ENCODE measurements at places on chromosomes 16 and 17.

GRCh38 chr17:7579834-7580603 lies 581 bp downstream of the CD68 start:
- no peak for DNase-seq

DNA sequence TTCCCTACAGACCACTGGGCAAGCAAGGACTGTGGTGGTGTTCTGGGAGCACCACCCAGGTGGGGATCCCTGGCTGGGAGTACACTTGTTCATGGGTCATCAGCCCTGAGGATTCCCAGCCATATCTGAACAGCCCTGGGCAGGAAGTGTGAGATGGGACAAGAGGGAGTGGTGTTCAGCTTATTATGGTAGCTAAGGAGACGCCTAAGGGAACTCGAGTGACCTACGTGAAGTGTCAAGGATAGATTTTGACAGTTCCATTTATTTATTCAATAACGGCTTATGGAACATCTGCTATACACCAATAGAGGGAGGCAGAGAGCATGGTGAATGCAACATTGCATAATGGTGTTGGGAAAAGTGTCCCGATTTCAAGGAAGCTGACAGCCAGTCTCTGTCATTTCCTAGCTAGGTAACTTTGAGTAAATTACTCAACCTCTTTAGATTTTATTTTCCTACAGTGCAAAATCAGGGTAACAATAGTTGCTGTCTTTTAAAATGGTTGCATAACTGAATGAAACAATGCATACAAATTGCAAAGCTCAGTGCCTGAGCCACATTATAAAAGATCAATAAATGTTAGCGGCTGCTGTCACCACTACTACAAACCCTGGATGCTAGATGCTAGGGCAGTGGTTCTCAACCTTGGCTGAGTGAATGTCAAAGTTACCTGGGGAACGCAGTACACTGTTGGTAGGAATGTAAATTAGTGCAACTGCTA lies 534.1 kb downstream of the GRIN2A start:
- DNase-seq, result no peak

DNA sequence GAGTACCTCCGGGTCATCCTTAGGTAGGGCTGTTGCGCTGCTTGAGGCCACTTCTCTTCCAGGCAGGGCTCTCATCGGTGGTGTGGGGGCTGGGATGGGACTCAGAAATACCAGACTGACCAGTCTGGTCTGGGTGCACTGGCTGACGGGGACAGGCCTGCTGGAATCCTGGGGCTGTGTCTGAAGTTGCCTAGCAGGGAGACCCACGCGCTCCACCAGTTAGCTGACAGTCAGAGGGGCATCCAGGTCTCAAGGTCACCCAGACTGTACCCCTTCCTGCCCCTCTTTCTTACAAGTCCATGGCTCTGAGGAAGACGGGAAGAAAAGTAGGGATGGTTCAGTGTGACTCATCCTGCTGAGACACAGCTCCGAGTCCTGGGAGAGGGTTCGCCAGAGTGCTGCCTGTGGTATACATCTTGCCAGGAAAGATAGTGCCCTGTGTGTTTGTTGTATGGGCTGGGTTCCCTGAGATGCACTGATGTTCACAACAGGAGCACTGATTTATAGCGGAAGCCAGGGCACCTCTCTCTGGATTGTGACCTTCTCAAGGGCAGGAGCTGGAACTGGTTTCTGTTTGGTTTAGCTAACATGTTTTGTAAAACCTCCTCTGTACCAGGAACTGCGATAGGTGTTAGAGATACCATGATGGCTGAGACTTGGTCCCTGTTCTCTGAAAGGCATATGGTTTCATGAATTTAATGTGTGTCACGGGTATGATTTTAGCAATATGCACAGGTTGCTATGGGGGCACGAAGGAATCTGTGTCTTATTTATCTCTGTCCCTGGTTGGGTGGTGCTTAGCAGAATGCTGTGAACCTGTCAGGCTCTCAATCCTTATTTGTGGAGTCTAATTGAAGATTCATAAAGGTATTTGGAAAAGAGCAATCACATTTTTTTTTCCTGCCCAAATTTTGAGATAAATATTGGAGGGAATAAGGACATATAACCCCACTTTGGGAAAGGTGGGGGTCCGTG lies 97.5 kb downstream of the OR1D5 start:
- no peak for DNase-seq

GRCh38 chr17:66929591-66929990 lies 34.9 kb upstream of the CACNG4 start:
- no peak for DNase-seq

DNA sequence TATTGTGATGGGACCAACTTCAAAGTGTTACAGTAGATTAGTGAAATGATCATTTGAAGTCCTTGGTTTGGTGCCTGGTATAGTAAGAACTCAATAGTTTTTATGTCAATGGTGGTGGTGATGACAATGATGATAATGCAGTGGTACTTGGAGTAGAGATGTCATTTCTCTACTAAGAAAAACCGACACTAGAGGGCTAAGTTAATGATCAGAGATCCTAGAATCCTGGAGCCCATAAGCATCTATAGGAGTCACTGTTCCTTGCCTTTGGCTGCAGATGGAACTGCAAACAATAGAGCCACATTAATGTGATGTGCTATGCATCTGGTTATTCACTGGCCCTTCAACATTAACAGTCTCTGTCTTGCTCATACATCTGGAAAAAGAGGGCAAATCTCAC lies 103.8 kb downstream of the ANKFN1 start:
- no peak for DNase-seq

GRCh38 chr16:11060842-11061241 lies 116.5 kb downstream of the CLEC16A start:
- DNase-seq, result no peak

- DNase-seq, result no peak
These were observed 108.1 kb upstream of the CDC42EP4 start for GRCh38 chr17:73419881-73420280.

DNA sequence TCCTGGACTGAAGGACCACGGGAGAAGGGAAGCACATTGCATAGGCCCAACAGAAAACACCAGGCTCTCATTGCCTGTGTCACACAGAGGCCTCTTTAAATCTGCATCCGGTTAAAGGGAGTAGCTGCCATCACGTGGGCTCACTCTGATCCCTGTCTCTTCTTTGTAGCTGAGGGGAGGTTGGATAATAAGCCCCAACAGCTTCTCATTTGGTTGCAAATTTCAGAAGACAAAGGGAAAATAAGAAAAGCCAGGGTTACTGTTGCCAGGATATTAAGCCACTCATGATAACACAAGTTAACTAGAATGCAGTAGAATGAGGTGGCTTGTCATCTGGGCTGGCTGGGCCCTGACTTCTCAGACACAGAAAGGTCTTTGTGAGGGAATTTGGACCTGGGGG lies 325.1 kb upstream of the ERCC4 start:
- no peak for DNase-seq

DNA sequence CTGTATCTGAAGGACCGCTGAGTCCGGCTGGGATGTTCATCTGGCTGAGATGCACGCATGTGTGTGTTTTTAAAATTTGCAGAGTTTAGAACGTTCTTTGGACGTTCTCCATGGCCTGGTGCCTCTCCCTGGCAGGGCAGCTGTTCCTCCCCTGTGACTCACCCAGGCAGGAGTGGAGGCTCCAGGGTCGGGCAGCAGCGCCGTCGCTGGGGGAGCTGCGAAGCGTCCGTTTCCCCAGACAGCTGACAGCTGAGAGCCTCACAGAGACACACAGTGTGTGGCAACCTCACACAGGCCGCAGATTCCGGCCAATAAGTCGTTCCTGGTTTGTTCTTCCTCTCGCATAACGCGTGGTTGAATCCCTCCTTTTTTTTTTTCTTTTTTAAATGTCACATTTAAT lies 80.6 kb downstream of the OR1D5 start:
- DNase-seq, result no peak

- DNase-seq, result no peak
These were observed 11.0 kb downstream of the C17orf67 start for GRCh38 chr17:56822725-56823124.

DNA sequence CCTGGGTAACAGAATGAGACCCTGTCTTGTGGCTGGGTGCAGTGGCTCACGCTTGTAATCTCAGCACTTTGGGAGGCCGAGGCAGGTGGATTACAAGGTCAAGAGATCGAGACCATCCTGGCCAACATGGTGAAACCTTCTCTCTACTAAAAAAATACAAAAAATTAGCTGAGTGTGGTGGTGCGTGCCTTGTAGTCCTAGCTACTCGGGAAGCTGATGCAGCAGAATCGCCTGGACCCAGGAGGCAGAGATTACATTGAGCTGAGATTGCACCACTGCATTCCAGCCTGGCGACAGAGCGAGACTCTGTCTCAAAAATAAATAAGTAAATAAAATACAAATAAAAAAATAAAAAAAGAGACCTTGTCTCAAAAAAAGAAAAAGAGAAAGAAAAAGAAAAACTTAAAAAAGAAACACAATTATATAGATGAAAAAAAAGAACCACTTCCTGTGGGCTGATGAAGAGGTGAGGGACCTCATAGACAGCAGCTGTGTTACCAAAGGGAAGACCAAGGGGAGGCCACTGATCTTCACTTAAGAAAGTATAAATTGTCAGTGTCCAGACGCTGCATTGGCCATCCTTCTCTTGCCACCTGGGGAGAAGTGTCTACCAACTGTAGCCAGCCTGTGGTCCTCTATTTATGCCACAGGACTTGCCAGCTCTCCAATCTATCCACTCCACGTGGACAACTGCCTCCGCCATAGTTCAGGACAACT lies 24.4 kb upstream of the SMG1 start:
- no peak for DNase-seq

- DNase-seq, result no peak
These were observed 18.6 kb upstream of the ACSF3 start for GRCh38 chr16:89074803-89075688.

DNA sequence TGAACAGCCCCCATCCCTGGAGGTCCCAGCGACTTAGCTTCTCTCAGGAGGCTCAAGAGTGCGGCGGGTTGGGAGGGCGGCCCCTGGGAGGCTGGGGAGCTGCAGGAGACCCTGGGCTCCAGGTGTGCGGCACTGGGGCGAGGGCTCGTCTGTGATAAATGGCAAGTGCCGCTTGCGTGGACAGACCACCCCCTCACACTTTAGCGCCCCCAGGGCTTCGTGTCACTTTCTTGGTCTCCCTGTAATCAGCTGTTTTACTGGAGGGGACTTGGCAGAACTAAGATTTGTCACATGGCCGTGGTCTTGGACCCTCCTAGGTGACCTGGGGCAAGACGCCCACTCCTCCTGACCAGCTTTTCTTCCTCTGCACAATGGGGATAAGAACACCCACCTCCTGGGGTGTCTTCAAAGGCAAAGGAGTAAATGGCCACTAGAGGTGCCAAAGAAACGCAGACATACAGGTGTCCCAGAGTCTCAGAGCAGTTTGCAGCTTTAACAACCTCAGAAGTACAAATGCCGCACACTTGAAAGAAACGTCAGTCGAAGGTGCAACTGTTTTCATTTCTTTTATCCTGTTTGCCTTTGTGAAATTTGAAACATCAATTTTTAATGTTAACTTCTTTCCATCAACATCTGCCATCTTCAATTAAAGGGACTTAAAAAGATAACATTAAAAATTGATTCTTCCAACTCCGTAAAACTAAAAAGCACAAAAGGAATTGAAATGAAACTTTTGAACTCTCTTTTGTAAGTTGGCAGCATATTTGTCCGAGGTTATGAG lies 946 bp downstream of the OSGIN1 start:
- DNase-seq, result no peak

DNA sequence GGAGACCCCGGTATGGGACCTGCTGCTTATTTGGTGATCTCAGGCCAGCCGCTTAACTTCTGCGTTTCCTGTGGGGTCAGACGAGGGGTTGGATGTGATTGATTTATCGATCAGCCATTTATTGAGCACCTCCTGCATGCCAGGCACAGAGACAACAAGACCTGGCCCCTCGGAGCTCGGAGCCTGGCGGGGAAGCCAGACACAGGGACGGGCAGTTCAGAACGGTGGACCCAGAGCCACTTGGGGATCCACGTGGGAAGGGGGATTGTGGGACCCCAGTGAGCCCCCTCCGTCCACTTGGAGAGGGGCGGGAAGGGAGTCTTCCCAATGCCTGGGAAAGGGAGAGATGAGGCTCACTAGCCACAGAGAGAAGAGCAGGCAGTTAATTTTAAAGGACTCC lies 84.7 kb upstream of the CIBAR2 start:
- no peak for DNase-seq

- no peak for DNase-seq
These were observed 61.1 kb downstream of the CDYL2 start for GRCh38 chr16:80743273-80743672.
